ENCODE measurements at places on chromosomes 12 and 14.
A peak's percentile ranks its signal among the peaks of the same experiment; 100 is the strongest.

DNA sequence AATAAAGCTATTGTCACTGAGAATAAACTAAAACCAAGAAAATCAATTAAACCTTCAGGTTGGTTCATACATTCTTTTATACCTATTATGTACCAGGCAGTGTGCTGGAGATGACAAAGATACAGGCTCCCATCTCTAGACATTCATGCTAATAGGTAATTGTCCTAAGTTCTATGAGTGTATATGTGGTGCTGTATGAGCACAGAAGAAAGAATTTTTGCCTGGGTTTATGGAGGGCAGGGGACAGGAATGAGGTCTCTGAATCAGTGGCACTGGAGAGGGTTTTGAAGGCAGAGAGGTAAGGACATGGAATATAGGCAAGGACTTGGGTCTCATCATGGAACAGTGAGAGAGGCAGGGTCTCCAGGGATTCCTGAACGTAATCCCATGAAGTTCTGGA is 38.7 kb downstream of the MAP1LC3B2 start:
- no peak for DNase-seq

- DNase-seq = no peak
Observed at GRCh38 chr12:104699489-104700190, 242.9 kb downstream of the CHST11 start.

GRCh38 chr12:110689281-110690126 is 589 bp upstream of the HVCN1 start:
- DNase-seq = no peak

GRCh38 chr12:6967651-6968100 is 2.8 kb downstream of the PHB2 start:
- DNase-seq = no peak

- peak; percentile 68 for DNase-seq
Observed at GRCh38 chr12:64390275-64390851, at the start of gene C12orf56. C12orf56 (minus strand) TSS chr12:64390758; CDS start chr12:64390565, 193 bp downstream.

GRCh38 chr12:81257947-81258551 is 180.2 kb downstream of the ACSS3 start:
- peak; percentile 90 for DNase-seq

All from NCI-H1417 (cell line).